ENCODE measurements at places on chromosomes 7 and 10. TPM values are rescaled to one million over a fixed set of nuclear protein-coding genes. Genes with fewer than 3 reads are reported as not detected.

SPDYE3 gene
- total RNA-seq: not detected

DNA sequence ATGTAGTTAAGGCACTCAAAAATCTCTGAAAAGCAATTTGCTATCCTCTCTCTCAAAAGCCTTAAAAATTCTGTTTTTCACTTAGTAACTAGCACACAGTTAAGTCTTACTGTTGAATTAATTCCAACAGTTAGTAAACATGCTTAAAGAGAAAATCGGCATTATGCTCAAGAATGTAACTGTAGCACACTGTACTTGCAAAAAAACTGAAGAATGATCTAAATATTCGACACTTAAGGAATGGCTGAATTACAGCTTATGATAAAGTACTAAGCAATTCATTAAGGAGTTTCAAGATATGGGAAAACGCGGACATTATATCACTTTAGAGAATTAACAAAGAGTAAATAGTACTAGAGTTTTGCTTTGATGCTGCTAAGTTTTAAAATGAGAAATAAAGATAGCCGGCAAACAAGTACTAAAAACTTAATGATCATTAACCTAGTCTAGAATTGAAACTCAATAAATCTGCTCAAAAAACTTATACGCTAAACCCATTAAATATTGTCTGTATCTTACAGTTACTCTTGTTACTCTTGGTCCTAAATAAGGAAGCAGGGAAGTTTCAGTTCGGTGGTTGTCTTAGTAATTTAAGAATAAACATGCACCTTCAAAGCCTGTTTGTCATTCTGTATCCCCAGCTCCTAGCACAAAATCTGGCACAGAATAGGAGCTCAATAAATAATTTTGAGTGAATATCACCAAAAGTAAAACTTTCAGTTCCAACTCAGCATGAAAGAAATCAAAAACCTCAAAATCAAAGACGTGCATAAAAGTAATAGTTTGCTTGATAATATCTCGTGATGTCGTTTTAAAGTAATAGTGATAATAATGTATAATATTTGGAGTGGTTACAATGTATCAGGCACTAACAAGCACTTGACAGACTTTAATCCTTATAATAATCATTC lies 1.2 kb downstream of the TRDMT1 start:
- DNase-seq: no peak

DNA sequence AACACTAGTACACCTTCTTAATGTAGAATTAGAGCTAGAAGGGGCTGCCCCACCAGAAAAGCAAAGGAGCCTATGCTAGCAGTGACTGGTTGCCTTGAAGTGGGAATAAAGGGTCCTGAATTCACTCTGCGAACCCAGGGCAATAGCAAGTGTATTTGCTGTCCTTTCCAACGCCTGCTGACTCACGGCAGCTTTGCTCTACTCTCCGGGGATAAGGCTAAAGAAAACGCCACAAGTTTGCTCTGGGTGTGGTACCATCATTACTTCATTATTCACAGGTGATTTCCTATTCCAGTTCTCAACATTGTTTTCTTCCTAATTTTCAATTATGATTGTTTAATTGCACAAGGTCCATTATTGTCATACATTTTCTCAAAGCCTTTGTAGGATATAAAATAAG lies 220.5 kb upstream of the AOAH start:
- no peak for DNase-seq

DNA sequence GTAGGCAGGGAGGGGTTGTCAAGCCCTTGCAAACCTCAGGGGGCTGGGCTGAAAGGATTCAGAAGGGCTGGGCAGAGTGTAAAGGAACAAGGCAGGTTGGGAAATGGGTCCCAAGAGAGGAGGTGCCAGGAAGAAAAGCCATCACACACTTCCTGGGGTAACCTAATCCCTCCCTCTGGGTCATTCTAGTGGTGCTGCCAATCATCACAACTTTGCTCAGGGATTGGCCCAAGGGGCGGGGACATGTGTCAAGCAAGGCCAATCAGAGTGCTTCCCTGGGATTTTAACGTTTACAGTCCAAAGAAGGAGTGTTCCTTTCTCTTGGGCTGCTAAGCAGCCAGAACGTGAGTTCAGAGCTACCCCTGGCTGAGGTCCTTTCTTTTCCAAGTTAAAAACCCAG lies 57.1 kb upstream of the NPTX2 start:
- DNase-seq: no peak
